Activated T-cell treated with anti-CD3 and anti-CD28 coated beads, Interleukin-2, amount 50 U/mL, for 24 hours (primary cell): ENCODE measurements at places on chromosomes 3 and 15.

DNA sequence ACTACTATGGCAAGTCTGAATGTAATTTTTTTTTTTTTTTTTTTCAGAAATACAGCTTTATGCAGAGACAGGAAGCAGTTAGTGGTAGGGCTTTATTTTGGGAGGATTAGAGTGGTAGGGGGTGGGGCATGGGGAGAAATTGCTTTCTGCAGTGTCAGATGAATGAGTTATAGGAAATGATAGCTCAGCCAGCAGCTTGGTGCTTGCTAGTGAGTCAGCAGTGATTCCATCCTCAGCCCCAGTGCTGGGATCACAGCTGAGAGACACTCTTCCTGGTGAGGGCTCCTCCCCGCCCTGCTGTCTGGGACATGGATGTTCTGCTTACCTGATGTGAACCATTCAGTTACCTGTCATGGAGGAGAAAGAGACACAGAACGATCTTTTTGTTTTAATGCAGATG lies 39.6 kb downstream of the SEMA6D start:
- DNase-seq = no peak

- DNase-seq = no peak
Observed at GRCh38 chr3:168475704-168476103, 380.0 kb upstream of the GOLIM4 start.

GRCh38 chr15:63950911-63951481 lies 95.3 kb downstream of the DAPK2 start:
- DNase-seq = no peak

DNA sequence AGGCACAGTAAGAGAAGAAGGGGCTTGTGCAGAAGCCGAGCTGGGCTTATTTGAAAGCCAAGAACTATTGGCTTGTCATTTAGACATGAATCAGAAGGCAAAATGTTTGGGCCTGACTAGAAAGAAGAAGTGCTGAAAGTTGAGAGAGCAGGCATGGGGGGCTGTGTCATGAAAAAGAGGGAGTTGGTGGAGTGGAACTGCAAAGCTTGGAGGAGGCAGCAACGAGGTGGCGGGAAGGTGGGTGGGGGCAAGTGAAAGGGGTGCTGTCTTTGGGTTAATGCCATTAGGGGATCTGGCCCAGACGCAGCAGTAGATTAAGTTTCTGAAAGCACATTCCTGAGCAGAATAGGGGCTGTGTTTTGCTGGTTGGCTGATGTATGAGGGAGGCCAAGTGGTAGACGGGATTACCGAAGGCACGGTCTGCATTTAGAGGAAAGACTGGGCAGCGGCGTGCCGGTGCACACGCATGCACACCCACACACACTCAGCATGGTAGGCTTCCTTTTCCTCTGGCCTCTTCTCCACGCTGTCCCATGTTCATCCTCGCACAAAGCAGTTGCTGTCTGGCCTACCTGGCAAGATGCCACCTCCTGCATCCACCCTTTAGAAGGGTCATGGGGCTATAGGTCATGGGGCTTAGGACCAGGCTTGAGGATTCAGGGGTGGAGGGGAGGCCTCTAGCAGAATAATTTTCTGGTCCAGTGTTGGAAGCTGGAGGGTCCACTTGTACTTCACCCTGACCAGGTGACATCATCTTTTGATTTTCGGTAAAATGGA lies 43.0 kb downstream of the BOC start:
- DNase-seq = no peak

DNA sequence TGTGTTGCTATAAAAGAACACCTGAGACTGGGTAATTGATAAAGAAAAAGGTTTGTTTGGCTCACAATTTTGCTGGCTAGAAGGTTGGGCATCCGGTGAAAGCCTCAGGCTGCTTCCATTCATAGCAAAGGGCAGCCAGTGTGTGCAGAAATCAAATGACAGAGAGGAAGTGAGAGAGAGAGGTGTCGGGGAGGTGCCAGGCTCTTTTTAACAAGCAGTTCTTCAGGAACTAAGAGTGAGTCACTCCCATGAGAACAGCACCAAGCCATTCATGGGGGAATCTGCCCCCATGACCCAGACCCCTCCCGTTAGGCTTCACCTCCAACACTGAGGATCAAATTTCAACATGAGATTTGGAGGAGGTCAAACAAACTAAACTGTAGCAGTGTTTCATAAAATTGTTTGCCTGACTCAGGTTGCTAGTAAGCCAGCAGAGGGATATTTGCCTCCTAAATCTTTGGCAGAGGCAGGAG lies 4.5 kb upstream of the PARP15 start:
- DNase-seq = no peak

DNA sequence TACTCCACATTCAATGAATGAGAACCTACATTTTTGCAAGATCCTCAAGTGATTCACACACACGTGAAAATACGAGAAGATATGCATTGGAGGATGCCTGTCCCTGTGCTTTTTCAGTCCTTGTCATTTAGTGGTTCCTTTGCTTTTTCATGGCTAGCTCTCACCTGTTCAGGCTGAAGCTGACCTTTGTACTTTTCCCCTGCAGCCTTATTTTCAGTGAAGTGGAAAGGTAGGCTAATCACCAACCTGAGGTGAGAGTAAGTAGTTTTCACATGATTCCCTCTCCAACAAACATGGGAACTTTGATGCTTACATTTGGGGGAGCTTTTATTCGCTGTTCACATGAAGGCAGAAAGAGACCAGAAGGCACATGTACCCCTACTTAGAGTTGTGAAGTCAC lies 8.3 kb downstream of the ITPR1 start:
- no peak for DNase-seq

- DNase-seq = no peak
Observed at GRCh38 chr15:31887246-31887645, 143.1 kb upstream of the CHRNA7 start.

DNA sequence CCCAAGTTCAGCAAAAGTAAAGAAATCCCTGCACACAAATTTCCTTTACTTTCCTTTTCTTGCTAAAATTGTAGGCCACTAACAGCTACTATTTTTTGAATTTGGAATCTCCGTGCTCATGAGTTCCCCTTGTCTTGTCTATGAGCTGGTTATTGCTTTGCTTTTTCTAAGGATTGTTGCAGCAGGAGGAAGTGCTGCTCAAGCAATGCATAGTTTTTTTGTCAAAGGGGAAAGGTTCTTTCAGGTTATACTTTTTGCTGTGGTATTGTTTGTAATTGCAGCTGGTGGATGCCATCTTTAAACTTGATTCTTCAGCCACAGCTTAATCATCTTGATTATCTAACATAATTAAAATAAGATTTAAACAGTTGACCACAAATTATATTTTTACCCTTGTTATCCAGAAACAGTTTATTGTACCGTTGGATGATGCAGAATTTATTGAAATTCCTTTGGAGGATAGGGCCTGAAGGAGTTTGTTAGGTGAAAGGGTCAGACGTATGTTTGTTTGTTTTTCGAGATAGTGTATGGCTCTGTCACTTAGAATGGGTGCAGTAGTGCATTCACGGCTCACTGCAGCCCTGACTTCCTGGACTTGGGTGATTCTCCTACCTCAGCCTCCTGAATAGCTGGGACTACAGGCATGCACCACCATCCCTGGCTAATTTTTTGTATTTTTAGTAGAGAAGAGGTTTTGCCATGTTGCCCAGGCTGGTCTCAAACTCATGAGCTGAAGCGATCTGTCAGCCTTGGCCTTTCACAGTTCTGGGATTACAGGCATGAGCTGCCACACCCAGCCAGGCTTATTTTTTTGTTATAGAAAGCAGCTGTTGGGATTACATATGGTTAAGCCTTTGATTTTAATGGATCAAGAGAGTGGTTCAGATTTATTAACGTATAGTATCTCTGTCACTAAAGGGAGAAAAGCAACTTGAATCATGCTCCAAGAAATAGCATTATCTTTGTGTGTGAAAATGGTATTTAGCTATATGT lies 11.7 kb downstream of the MGA start:
- DNase-seq = no peak

DNA sequence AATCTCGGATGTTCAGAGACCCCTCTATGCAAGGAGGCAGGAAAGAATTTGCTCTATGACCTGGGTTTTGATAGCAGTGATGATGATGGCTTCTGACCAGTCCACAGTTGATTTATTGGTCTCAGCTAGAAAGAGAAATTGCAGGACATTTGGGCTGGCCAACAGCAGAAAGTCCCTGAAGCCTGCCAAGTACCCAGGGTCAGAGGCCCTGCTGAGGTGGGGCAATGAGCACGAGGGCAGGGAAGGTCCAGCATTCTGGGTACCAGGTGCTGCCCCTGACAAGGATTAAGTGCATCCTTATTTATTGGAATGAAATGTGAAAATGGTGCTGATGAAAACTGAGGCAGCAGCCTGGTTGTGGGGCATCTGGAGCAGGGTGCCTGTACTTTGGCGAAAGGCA lies 19.8 kb downstream of the C3orf62 start:
- no peak for DNase-seq

DNA sequence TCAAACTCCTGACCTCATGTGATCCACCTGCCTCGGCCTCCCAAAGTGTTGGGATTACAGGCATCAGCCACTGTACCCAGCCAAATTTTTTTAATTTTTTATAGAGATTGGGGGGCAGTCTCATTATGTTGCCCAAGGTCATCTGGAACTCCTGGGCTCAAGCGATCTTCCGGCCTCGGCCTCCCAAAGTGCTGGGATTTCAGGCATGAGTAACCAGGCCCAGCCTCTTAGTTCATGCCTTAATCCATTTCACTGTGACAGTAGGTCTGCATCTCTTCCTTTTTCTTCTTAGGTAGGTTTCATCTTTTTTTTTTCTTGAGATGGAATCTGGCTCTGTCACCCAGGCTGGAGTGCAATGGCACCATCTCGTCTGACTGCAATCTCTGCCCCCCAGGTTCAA lies 37.3 kb upstream of the PPP4R2 start:
- no peak for DNase-seq

DNA sequence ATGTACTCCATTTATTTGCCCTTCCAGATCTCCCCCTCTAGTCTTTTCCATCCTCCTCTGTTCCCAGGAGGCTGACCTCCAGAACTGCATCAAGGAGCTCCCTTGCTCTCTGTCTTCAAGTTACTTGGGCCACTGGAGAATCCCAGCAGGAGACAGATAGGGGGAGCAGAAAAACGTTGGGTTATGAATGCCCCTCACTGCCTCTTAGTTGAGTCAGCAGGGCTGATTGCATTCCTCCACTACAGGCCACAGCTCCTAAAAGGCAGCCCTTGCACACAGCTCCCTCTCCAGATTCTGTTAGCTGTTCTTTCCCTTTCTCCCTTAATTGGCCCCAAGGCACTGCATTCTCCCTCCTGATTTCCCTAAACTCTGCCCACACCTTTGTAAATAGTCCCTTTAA lies 12.4 kb upstream of the CEP152 start:
- DNase-seq = no peak

GRCh38 chr3:58386626-58387365 lies 46.8 kb downstream of the PDHB start:
- DNase-seq = no peak

- no peak for DNase-seq
Observed at GRCh38 chr3:55000546-55000945, 72.7 kb upstream of the LRTM1 start.
